ENCODE measurements at places on chromosomes 3 and 15.

DNA sequence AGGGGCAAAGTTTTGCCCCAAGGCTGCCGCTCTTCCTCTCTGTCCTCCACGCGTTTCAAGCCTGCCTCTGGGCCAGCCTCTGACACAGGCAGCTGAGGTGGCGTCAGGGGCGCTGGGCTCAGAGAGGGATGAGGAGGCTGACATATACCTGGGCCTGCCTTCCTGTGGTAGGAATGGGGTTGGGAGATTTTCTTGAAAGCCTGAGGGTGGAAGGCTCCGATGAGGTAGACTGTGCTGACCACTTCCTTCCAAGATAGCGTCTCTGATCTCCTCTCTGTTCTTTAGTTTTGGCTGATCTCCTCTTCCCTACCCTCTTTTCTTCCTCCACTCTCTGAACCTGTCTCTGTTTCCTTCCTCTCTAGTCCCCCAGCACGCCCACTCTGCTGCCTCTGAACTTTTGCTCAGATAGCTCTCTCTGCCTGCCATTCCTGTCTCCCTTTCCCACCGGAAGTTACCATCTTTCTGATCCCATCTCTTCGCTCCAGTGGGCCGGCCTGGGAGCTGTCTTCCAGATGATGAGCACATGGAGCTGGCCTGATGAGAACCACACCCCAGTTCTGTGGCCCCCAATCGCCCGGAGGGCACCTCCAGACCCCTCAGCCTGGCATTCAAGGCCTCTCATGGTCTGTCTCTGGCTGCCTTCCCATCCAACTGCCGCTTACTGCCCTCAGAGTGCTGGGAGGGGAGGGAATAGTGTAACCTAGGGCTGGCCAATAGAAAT, 32.5 kb upstream of the LCTL start:
- DNase-seq: no peak

- no peak for DNase-seq
Measured at GRCh38 chr3:89275001-89275400, 167.6 kb downstream of the EPHA3 start.

DNA sequence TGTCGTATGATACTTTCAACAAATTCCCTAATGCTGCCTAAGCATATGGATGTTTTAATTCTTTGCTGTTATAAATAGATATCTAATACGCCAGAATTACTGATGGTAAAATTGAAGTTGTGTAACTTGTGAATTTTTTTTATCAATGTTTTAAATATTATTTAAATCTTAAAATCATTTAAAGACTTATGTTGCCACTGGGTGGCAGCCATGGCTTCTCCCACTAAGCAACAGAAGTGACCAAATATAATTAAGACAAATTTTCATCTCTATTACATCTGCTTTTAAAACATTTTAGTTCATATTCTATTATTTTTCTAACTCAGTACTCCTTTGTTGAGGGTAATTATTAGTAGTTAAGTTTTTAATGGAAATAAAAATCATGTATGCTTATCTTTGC, 8.1 kb upstream of the IL20RB start:
- no peak for DNase-seq

GRCh38 chr3:73718326-73719110, 93.8 kb upstream of the PDZRN3 start:
- DNase-seq: no peak

GRCh38 chr3:179853176-179853575, 183.6 kb downstream of the PEX5L start:
- DNase-seq: no peak

DNA sequence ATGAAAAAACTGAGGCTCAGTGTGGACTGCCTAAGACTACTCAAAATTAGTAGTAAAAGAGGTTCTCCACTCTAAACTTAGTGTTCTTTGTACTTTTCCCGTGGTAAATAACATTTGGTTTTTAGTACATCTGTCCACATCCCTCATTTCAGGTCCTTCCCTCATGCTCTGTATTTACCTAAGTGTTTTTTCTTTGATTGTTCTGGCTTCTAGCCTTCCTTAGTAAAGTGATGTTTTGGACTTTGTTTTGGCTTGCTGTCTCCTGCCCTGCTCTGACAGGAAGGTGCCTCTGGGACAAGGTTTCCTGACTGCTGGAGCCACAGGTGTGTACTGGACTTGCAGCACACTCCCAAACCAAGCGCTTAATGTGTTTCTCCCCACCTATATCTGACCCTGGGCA, 29.9 kb upstream of the ALDH1A2 start:
- no peak for DNase-seq

DNA sequence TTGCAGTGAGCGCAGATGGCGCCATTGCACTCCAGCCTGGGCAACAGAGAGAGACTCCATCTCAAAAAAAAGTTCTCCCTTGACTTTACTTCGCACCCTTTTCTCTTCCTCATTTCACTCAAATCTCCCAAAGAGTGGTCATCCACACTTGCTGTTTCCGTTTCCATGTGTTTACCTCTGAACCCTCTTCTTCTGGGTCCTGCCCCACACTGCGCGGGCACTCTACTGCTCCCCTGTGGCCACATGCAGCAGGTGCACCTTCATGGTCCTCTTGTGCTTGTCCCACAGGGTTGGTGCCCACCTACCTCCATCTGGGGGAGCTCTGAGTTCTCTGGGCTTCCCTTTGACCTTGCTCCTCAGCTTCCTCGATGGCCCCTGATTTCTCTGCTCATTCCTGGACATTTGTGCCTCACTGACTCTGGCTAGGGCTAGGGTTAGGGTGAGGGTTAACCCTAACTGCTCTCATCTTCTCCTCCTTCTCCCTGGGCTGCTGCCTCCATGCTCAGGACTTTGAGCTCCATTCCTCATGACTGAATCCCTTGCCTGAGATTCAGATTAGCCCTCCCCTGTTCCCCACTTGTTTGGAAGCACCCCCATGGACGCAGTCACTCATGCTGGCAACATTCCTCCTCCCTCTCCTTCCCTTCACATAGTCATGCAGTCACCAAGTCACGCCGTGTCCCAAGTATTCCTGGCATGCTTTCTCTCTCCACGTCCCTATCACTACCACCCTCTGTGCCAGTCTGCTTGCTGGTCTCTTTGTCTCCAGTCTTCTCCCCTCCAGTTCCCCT, 26.6 kb upstream of the KY start:
- DNase-seq: no peak

- no peak for DNase-seq
Measured at GRCh38 chr3:87810452-87811016, 248.3 kb downstream of the CGGBP1 start.

DNA sequence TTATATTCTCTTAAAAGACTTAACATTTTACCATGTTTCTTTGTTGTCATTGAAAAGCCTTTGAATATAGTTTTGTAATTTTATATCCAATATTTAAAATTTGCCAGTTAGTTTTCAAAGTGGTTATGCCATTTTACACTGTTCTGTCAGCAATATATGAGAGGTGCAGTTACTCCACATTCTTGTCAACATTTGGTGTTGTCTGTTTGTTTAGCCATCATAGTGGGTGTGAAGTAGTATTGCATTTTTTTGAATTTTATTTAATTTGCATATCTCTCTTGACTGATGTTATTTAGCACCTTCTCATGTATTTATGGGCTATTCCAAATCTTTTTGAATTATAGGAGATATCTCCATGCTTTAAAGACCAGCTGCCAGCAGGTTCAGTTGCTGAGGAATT, 40.4 kb downstream of the LRRC28 start:
- DNase-seq: no peak

- no peak for DNase-seq
Measured at GRCh38 chr3:46348823-46349482, 5.0 kb upstream of the CCR2 start.

GRCh38 chr15:60798821-60799220, 319.9 kb upstream of the ICE2 start:
- DNase-seq: no peak

GRCh38 chr15:27681038-27681437, 418.1 kb downstream of the OCA2 start:
- DNase-seq: no peak

- DNase-seq: no peak
Measured at GRCh38 chr3:111200027-111200426, 128.4 kb downstream of the NECTIN3 start.

DNA sequence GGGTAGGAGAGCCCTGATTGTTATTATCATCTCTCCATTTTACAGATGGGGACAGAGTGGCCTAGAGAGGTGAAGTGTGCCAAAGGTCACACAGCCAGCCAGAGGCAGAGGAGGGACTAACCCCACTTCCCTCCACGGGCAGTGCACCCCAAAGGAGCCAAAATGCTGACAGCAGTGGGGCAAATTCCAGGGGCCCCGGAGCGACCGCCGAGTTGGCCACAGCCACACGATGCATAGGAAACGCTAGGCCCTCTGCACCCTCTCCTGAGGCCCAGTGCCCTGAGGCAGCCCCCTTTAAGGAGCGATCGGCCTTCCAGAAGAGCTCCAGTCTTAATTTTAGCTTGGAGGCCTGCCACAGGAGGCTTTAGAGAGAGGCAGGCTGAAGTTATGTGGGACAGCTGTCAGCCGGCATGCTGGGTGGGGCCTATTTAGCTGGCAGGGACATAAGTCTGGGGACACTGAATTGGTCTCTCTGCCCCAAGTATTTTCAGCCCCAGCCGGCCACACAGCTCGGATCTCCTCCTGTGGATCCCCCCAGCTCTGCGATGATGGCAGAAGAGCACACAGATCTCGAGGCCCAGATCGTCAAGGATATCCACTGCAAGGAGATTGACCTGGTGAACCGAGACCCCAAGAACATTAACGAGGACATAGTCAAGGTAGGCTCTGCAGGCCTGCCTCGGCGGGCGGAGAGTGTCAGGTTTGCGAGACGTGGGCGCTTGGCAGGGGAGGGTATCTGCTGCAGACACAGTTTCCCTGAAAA, at the start of gene CAV3:
CAV3 (plus strand) TSS at position 471 of the 763 bp plus-strand sequence; CDS start at position 546, 75 bp downstream.
- no peak for DNase-seq

- no peak for DNase-seq
Measured at GRCh38 chr3:122678506-122678905, 2.1 kb upstream of the PARP14 start.

DNA sequence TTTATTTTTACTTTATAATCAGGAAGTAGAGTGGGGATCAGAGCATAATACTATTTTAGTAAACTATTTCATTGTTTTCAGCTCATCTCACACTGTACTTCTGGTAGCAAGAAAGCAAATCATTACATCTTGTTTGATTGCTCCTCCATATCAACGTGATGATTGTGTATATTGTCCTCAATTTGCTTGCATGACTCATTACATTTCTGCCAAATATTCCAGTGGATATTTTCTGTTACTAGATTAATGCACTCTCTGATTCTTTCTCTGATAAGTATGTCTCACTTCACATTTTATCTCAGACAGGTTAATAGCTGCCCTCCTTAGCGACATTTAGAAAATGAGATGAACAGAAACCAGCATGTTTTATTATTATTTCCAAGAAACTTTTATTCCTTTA, 1145.3 kb downstream of the OTOL1 start:
- no peak for DNase-seq

- DNase-seq: peak; percentile 46
Measured at GRCh38 chr3:72102112-72102616, 317.2 kb upstream of the PROK2 start.

- DNase-seq: no peak
Measured at GRCh38 chr15:68214838-68215254, 9.7 kb upstream of the CALML4 start.

- no peak for DNase-seq
Measured at GRCh38 chr3:170027233-170028102, 10.3 kb upstream of the GPR160 start.

DNA sequence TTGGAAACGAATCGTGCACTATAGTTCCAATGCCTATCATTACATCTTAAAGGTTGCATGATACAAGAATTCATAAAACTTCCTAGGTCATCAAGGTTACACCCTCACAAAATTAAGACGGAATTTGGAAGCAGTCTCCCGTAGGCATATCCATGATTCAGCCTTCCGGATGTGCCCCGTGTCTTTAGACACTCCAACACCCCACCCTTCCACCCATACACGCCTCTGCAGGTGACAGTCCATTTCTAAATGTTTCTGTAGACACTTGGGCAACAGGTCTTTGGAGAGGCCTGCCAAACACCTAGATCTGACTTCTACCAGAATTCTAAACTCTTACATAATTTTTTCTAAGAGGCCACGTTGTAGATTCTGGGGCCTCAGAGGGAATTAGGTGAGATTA, 49.8 kb downstream of the LDHAL6B start:
- no peak for DNase-seq

DNA sequence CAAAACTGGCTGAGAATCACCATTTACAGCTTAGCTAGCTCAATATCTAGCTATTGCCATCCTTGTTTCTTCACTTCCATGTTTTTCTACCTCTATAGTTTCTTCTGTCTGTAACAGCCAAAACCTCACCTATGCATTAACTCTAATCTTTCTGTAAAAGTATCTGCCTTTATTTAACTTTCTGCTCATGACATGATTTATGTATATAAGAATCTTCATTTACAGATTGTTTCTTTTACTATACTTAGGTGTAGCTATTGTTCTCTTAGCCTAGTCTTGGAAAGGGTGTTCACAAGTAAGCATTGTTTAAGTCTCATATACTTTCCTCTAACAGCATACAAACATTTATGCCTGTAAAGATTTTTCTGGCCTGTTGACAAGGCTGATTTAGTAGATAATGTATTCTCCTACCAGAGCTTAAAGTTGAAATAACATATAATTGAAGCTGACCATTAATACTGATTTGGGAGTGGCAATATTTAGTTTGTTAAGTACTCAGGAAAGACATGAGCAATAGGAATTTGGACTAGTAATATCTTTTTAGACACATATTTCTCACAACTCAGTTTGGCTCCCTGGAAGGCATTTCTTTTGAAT, 9.4 kb downstream of the FILIP1L start:
- no peak for DNase-seq

DNA sequence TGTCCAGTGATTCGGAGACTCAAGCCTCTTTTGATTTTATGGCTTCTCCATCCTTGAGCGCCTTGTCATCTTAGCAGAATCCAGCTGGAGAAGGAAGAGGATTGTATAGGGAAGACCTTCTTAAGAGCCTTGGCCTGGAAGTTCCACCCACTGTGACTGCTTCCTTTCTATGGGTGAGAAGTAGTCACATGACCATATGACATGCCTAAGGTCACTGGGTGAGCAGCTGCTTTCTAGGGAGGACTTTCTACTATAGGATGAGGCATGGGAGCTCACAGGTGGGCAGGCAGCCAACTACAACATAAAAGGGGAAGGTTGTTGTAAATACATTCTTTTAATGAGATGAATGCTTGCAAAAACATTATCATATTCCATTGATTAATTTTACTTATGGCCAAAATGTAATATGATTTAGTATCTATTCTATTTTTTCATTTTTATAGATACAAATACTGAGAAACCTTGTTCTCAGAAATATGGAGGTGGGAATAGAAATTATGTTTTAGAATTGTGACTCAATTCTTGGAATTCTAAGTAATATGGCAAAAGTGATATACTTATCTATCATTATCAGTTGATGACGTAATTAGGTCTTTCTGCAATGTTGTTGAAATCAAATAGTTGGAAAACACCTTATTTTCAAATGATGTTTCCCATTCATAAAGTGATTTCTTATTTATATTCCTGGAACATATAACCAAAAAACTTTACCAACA, 53.6 kb upstream of the MINAR1 start:
- DNase-seq: no peak

DNA sequence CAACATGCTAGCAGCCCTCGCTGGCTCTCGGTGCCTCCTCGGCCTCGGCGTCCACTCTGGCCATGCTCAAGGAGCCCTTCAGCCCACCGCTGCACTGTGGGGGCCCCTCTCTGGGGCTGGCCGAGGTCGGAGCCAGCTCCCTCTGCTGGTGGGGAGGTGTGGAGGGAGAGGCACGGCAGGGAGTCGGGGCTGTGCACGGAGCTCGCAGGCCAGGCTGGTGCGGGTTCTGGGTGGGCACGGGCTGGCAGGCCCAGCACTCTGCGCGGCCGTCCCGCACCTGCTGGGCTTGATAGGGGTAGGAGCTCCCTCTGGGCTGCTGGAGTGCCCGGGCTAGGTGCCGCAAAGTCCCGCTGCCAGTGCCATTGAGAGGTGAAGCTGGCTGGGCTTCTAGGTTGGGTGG, 251.0 kb downstream of the SQOR start:
- DNase-seq: no peak

Data from CD4-positive, alpha-beta T cell treated with Interleukin-4 for 1 hour (primary cell).